ENCODE measurements at places on chromosomes 4 and X.

DNA sequence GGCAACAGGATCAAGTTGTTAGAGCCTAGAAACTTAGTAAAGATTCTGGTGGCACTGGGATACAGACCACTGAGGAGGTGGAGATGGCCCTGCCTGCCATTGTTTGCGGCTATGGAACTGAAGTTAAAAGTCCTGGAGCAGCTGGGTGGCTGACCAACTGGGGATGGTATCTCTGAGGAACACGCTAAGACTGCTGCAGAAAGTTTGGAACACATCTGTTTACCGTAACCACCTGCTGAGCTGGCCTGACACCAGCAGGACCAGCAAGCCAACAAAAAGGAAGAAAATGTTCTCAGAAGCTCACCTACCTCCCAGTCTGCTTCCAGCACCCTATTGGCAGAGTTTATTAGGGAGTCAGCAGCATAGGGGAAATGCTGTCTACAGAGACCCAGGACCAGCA, 17.4 kb upstream of the PACRGL start:
- DNase-seq = no peak

- no peak for DNase-seq
Observed at GRCh38 chr4:82889287-82889686, 1.7 kb downstream of the SEC31A start.

DNA sequence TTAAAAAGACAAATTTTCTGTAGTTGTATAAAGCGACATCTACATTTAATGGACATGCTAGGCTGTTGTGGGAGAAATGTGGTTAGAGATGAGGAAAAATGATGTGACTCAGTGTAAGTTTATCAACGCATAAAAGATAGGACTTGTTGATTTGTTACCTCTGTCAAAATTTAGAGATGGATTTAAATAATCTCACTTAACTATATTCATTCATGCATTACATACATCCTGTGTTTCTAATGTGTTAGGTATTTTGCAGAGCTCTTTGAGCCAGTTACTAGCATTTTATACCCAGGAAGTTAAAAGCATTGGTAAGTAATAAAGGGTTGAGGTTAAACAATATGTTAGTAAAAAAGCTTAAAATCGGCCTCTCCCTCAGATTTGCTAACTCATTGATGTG, 34.3 kb downstream of the METAP1 start:
- DNase-seq = no peak

- no peak for DNase-seq
Observed at GRCh38 chr4:4734425-4734824, 125.0 kb upstream of the MSX1 start.

- no peak for DNase-seq
Observed at GRCh38 chrX:153873282-153874084, 12.5 kb downstream of the L1CAM start.

DNA sequence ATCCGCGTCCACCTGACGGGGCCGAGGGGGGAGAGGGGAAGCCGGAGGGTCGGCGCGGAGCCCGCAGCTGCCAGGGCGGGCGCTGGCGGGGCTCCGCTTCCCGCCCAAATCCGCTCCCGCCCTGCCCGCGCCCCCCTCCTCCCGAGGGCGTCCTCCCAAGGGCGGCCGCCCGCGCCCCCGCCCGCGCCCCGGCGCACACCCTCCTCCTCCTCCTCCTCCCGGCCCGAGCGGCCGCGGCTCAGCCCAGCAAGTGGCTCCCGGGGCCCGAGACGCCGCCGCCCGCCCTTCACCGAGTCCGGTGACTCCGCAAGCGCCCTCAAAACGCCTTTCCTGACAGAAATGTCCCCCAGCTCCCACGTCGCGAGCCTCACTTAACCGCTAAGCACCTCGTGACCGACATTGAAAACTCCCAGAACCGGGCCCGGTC, 487 bp downstream of the HMGB2 start:
- peak; percentile 34 for DNase-seq

DNA sequence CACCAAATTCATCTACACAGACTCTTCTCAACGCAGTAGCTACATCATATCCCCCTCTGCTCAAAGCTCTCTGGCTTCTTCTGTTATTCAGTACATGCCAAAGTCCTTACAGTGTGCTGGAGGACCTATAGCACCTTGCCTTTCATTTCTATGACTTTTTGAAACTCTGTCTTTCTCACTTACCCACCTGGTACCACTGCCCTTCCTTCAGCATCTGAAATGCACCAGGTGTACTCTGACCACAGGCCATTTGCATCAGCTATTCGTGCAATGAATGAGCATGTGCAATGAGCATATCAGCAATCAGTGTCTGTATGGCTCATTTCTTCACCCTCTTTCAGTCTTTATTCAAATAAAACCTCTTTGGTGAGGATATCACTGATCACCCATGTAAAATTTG, 399.9 kb downstream of the RAB28 start:
- no peak for DNase-seq

- DNase-seq = no peak
Observed at GRCh38 chr4:128906581-128906980, 97.1 kb downstream of the JADE1 start.

DNA sequence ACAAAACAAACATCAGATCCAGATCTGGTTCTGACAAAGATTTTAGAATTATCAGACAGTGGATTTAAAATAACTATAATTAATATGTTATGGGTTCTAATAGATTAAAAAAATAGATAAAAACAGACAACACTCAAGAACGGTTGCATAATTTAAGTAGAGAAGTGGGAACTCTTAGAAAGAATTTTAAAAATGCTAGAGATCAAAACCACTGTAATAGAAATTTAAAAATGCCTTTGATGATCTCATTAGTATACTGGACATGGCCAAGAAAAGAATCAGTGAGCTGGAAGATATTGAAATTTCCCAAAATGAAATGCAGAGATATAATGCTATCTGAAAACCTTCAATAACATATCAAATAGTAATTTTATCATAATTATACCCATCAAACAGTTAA, 28.3 kb upstream of the DYNLT3 start:
- DNase-seq = no peak

DNA sequence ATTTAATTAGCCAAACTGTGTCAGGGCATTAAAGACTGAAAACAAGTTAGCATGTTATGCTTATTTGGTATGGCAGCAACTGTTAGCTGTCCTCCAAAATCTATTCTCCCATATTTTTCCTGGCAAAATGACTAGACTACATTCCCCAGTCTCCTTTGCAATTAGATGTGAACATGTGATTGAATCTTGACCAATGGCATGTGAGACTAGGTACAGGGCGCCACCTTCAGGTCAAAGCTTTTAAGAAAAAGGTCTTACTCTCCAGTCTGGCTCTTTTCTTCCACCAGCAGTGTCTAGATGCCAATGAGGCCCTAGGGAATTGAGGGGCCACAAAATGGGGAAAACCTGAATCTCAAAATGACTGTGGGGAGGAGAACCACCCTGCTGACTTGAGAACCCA, 408.2 kb downstream of the SMARCA1 start:
- DNase-seq = no peak

DNA sequence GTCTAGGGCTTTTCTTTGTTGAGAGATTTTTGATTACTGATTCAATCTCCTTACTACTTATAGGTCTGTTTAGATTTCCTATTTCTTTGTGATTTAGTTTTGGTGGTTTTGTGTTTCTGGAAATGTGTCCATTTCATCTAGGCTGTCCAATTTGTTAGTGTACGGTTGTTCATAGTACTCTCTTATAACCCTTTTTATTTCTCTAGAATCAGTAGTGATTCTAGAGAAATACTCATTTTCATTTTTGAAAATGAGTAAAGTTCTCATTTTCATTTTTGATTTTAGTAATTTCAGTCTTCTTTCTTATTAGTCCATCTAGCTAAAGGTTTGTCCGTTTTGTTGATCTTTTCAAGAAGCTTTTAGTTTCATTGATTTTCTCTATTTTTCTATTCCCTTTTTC, 7.5 kb downstream of the IL13RA1 start:
- DNase-seq = no peak

GRCh38 chrX:39726771-39727170, 371.0 kb downstream of the BCOR start:
- no peak for DNase-seq

DNA sequence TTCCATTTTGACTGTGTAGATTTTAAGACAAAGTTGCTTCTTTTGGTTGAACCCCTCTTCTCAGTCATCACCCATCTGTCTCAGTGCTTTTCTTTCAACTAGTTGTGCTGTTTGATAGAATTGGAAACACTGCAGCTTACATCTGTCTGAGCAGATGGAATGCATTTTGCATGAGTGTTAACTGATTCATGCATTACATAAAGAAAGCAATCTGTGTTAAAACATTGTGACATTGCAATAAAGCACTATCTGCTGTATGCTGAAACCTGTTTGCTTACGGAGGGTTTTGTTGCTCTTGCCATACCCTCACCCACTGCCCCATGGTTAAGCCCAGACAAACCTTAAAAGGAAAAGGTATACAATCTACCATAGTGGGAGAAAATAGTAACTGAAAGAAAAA, 47.4 kb downstream of the NRK start:
- DNase-seq = no peak

- DNase-seq = no peak
Observed at GRCh38 chr4:148345509-148345908, 96.7 kb downstream of the NR3C2 start.

GRCh38 chrX:154793084-154793795, 12.0 kb downstream of the MPP1 start:
- no peak for DNase-seq

- no peak for DNase-seq
Observed at GRCh38 chrX:17977696-17978095, 116.6 kb upstream of the RAI2 start.

- no peak for DNase-seq
Observed at GRCh38 chrX:6052111-6052745, 176.4 kb downstream of the NLGN4X start.

- DNase-seq = no peak
Observed at GRCh38 chr4:55183926-55184599, 58.7 kb upstream of the KDR start.
